Hematopoietic multipotent progenitor cell treated with erythropoietin and hydrocortisone succinate and interleukin-3 and kit ligand, for 15 days (in vitro differentiated cells): ENCODE measurements at places on chromosomes 16 and 17.

DNA sequence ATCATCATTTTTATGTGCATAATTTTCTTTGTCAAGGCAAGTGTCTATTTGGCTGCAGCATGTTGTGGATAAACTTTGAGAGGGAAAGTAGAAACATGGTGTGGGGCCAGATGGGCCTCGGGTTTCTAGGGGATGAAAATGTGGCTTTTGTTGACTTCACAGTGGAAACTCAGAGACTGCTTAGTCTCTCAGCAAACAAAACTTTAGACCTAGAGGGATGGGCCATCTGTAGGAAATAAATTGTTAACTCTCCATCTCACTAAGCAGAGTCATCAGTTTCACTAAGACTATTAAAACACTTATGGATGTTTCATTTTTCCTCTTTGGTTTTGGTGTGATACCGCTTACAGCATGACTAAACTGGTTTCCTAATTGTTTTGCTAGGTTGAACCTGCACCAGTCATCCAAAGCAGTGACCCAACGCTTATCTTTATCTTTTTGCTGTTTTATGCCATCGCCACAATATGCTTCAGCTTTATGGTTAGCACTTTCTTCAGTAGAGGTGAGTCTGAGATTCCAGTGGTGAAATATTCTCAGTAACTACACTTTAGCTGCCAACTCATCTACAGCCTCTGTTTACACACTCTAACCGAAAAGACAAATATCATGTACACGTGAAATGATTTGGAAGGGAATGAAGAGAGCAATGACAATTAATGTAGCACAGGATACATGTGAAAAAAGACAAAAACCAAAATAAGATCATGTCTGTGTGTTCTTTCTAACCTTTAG is 60.6 kb upstream of the CRYM start:
- DNase-seq = no peak

DNA sequence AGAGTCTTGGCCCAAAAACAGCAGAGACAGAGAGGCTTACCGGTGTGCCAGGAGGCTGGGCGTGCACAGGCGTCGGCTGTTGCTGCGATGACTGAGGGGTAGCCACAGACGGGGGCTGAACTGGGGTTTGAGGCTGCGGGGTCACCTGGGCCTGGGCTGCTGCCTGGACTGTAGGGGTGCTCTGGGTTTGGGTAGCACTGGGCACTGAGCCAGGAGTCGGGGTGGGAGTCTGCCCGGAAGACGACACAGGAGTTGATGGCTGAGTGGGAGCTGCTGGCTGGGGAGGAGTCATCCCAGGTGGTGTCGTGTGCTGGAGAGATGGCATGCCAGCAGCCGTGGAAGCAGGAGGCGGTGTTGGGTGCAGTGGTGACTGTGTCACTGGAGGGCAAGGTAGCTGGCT is 53.2 kb upstream of the TRAP1 start:
- no peak for DNase-seq

GRCh38 chr17:74918906-74919305 is 4.1 kb downstream of the USH1G start:
- DNase-seq = no peak

DNA sequence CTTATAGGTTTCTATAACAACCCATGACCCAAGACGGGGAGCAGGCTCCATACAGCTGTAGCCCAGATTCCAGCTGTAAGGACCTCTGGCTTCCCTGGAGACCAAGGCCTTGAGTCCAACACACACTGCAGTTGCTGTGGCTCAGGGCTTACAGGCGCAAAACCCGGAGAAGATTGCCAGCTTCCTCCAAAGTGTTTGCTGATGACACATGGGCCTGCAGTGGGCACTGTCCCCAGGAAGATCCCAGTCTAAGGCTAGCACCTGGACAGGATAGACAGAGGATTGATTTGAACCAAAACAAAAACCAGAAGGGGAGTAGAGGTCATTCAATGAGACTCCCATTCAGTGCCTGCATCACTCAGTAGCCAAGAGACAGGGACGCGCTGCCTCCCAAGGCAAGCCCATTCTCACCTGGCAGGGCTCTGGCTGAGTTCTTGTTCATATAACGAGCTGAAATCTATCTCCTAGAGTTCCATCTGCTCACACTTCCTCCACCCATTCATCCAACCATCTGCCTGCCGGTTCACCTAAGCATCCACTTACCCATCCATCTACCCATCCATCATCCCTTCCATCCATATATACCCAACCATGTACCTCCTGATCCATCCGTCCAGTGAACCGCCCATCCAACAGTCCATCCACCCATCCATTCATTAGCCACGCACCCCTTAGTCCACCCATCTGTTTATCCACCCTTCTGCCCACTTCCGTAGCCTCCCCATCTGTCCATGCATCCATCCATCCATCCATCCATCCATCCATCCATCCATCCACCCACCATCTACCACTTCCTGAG is 10.2 kb downstream of the RAB11FIP4 start:
- no peak for DNase-seq
